Activated CD4-positive, alpha-beta T cell treated with anti-CD3 and anti-CD28 coated beads for 4 hours (primary cell): ENCODE measurements at places on chromosomes 16 and 17.

GRCh38 chr16:10598157-10598556 lies 17.8 kb upstream of the EMP2 start:
- DNase-seq = no peak

GRCh38 chr16:19415918-19416317 lies 1.8 kb upstream of the TMC5 start:
- DNase-seq = no peak

DNA sequence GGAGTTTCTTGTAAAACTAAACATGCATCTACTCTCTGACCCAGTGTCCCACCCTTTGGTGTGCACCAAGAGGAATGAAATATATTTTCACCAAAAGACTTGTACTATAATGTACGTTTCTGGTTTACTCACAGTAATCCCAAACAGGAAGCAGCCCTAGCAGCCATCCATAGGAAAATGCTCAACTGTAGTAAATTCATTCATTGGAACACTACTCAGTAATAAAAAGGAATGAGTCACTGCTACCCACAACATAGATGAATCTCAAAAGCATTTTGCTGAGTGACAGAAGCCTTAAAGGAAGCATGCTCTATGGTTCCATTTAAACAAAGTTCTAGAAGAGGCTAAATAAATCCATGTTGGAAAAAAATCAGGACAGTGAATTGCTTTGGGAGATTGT lies 37.6 kb upstream of the DHRS7B start:
- no peak for DNase-seq

DNA sequence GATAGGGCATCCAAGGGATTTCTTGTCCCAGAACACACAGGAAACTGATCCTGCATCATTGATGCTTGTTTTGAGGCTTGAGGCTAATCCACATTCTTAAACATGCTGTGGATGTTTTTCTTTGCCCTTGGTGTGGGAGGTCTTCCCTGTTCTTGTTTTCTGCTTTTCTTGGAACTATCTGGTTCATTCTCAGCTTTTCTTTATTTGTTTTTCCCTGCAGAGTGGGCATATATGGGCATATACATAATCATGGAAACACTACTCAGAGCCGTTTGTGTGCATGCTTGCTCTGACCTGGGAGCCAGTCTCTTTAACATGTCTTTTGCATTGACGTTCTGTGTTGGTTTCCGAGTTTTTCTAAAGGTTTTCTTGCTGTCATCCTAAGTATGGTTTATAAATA lies 300.0 kb downstream of the SNX29 start:
- DNase-seq = no peak

GRCh38 chr17:31556969-31557645 lies 165.6 kb downstream of the RAB11FIP4 start:
- DNase-seq = no peak

DNA sequence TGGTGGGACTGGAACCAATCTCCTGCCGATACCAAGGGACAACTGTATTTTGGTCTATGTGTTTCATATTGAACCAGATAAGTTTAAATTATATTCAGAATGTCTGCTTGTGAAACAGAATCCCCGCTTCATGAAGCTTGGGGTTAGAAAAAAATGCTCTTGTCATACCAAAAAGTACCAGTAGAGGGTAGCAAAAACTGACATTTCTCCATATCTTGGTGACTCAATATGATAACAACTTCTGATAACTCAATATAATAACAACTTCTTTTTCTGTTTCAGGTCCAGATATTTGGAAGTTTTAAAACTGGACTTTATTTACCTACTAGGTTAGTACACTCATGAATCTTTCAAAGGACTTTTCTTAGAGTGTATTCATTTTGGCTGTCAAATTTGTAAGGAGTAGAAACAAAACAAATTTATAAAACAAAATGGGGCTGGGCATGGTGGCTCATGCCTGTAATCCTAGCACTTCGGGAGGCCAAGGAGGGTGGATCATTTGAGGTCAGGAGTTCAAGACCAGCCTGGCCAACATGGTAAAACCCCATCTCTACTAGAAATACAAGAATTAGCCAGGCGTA lies 52.3 kb upstream of the ADCY7 start:
- DNase-seq = no peak

- no peak for DNase-seq
These were observed 92.3 kb downstream of the BMERB1 start for GRCh38 chr16:15526731-15527130.

DNA sequence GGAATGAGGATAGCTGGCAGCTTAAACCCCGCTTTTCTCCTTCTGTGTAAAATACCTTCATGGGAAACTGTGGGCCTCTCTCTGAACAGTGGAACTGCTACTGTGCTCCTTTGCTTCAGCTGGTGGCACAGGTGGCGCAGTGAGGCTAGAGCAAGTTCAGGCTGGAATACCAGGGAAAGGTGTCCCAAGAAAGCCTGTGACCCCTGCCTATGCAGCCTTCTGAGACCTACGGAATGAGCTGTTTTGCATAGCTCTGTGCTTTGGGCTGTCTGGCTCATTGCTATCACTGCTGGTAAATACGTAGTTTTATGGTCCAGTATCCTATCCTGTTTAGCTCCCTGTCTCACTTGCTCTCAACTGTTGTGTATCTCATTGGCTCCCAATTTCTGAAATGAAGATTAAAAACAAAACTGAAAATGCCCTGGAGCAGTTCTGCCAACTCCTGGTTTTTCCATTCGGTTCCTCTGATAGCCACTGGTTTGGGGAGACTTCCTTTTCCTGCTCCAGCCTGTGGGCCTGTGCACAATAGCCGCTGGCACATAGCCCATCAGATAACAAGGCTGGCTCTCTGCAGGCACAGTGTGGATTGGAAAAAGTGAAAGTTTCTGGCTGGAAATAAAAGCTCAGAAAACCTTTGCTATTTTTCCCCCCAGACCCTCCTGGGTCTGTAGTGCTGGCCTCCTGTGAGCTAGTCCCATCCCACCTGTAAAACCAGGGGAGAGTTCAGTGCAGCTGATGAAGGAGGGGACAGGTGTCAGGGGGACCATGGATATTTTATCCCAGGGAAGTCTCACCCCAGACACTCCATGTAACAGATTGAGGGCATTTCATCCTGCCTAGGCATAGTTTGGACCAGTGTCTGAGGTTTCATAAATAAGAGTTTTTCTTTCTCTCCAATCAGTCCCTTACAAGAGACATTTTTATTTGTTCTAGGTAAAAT lies 24.0 kb downstream of the LIMD2 start:
- DNase-seq = no peak

GRCh38 chr16:89070590-89070989 lies 23.1 kb upstream of the ACSF3 start:
- no peak for DNase-seq

GRCh38 chr16:49504023-49504364 lies 130.4 kb downstream of the C16orf78 start:
- no peak for DNase-seq

DNA sequence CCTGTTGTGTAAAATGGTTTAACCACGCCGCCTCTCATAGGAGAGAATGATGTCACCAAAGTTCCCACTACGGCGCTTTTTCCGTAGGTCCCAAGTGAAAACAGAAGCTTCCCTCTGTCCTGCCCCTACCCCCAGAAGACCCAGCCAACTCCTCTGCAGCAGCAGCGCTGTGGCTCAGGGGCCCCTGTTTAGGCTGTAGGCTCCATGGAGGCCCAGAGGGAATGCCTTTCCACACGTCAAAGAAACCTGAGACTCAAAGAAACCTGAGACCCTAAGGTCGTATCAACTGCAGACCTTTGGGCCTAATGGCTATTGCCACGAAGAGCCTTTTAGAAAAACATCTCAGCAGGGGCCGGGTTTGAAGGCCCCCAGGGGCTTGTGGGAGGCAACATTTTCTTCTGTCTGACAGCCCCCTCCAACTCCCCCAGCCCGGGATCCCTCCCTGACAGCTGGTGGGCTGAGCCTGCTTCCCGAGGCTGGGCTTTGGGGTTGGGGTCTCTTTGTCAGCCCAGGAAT lies 43.1 kb upstream of the MEAK7 start:
- DNase-seq = no peak

GRCh38 chr16:30620169-30620568 lies 10.0 kb upstream of the ZNF689 start:
- DNase-seq = no peak

- DNase-seq = no peak
These were observed 64.2 kb upstream of the TNRC6C start for GRCh38 chr17:77894126-77894956.

- no peak for DNase-seq
These were observed 33.5 kb downstream of the GNA13 start for GRCh38 chr17:65022751-65023700.

DNA sequence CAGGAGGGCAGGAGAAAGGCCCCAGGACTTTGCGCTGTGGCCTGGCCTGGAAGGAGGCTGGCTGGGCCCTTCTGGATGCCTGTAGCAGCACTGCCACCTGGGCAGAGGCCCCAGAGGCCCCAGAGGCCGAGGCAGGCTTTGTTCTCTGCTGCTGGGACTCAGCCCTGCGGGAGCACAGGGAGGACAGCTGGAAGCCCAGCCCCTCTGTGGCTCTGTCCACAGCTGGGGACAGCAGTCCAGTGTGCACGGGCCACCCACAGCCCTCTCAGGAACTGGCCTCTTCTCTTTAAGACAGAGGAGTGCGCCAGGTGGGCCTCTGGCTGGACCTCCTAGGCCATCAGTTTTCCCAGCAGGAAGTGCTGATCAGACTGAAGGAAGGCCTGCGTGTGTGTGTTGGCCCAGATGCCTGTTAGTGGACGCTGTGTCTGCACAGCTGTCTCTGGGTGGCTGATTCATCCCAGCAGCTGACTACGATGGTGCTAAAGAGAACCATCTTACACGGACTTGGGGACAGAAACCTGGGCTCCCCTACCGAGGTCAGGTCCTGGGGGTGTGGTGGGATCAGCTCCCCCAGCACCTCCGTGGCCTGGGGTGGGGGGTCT lies 26.9 kb upstream of the ZNF750 start:
- no peak for DNase-seq
